ENCODE measurements at places on chromosomes 6 and 20.
A peak's percentile ranks its signal among the peaks of the same experiment; 100 is the strongest.

- DNase-seq: no peak
These were observed 6.8 kb downstream of the FOXF2 start for GRCh38 chr6:1395941-1396908.

GRCh38 chr6:3426091-3426926 lies 30.5 kb downstream of the SLC22A23 start:
- no peak for DNase-seq

DNA sequence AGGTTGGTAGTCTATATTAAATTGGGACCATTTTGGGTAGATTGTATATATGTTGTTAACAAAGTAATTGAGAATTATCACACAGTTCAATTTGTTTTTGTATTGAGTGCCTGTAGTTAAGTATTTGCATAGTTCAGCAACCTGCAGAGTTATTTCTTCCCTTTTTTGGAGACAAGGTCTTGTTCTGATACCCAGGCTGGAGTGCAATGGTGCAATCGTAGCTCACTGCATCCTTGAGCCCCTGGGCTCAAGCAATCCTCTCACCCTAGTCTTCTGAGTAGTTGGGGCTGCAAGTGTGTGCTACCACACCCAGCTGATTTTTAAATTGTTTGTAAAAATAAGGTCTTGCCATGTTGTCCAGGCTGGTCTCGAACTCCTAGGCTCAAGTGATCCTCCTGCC lies 250.5 kb downstream of the UTRN start:
- no peak for DNase-seq

DNA sequence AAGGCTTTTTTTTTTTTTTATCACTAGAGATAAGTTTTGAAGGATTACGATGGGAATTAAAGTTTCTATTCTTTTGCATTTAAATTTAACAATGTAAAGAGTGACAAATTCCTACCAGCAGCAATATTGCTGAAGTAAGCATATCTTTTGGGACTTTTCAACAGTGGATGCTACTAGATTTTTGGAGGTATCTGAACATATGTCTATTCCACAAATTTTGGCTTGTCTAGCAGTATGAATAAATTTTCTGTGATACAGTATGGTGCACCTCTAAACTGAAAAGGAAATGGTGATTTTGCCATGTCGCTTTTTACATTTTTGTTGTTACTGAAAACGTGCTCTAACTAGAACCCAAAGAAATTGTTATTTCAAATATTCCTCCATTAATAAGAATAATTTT lies 368.3 kb upstream of the MANEA start:
- no peak for DNase-seq

- DNase-seq: no peak
These were observed 72.6 kb upstream of the PTPRT start for GRCh38 chr20:43262341-43262740.

- no peak for DNase-seq
These were observed 6.7 kb upstream of the TMEM30A start for GRCh38 chr6:75291331-75291730.

DNA sequence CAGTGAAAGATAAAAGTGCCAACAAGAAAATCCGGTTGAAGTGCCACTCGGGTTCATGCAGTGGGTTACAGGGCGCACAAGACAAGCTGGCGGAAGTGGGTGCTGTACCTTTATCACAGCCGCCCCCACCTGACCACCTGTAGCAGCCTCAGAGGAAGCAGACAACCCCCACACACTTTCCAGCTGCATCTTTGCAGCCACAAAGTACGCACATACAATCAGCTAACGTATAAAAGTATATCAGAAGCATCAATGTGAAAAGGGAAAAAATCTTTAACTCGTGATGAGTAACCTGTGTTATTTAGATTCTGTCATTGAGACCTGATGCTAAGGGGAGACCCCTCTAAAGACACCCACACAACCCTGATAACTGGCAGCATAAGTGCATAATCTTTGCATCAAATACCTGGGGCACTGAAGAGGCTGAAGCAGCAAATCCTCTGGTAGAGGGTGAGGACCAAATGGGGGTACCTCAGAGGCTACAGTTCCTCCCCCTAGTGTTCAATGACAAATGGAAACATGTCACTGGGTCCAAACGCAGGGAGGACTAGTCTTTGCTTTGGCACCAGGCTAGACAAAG lies 22.1 kb downstream of the BACH2 start:
- no peak for DNase-seq

DNA sequence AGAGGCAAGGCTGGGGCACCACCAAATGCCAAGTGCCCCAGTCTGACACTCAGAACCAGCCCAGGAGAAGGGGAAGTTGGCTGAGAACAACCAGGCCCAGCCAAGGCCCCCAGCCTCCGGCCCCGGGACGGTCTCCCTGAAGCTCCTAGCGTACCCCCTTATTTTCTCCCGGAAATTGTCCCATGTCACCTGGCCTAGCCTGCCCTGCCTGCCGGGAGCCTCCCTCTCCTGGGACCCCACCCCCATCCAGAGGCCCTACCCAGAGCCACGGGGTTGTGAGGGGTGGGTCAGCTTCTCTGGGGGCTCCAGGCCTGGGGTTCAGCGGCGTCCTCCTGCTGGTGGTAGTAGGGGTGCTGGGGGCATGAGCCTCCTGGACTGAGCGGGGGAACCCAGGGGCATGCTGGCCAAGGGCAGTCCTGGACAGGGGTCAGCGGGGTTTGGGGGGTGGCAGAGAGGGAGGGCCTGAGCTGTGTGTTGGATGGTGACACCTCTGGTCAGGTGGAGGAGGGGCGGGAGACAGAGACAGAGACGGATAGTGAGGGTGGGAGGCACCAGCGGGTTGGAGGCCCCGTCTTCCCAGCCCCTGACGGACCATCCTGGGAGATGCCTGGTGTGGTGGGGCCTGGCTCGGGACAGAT lies 7.9 kb upstream of the SLCO4A1 start:
- no peak for DNase-seq

- DNase-seq: no peak
These were observed 102.7 kb downstream of the TRDN start for GRCh38 chr6:123533862-123534648.

- DNase-seq: no peak
These were observed 87.3 kb downstream of the FAM120B start for GRCh38 chr6:170393807-170394399.

GRCh38 chr20:64238851-64239387 lies 16.6 kb upstream of the PCMTD2 start:
- DNase-seq: no peak

DNA sequence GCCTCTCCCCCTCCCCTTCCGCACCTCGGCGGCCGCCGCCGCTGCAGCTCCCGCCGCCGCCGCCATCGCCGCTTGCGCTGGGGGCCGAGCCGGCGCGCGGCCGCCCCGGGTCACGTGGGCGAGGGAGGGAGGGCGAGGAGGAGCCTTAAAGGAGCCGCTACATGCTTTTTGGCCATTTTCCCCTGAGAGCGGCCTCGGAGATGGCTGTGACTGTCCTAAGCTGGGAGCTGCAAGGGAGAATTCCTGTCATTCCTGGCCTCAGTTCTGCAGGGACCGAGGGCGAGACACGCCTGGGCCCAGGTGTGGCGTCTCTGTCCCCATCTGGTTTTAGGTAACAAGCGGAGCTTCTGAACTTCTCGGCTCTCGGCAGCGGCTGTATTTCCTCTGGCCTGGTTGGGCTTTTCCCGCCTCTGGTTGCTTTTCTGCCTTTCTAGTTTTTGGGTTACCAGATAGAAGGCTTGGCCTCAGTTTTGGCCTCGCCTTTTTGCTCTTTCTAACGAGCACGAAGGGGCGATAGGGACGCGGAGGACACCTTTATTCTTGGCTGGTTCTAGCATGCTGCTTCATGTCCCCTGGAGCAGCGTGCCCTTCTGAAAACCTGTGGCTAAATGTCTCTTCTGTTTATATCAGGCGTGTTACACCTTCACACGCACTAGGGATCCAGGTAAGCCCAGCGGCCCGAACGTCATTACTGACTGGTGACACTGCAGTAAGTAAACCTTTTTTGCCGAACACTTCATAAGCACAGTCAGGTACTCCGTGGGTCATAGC lies at the start of gene EHMT2:
EHMT2 (minus strand) TSS at position 87 of the 771 bp plus-strand sequence; CDS start at position 66, 21 bp downstream.
- DNase-seq: peak; percentile 91

DNA sequence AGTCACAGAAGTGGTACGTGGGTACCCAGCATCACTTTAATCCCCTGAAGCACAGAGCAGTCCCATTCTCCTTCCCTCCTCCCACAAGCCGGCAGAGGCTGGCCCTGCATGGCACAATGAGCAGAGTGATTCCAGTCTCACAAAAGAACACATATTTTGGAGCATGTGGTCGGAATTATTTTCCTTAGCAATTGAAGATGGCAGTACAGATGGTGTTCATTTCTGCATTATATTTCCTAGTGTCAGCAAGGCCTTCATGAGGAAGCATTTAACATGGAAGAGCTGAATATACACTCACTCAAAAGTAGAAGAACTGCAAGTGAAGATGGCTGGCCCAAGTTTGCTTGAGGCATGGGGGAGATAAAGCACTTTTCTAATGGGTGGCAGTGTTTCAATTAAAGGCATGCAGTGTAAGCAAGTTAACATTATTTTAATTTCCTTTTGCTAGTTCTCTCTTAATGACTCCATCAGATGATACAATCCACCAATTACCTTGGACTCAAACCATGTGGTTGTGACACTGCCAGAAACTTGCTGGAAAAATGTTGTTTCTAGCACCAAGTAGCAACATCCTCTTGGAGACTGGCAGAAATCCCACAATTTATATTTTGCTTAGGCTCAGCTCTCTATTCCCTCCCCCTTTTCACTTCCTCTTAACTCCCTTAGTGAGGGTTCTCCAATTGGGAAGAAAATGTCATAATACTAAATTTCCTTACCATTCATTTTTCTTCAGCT lies 74.4 kb downstream of the ARHGAP18 start:
- peak; percentile 84 for DNase-seq

DNA sequence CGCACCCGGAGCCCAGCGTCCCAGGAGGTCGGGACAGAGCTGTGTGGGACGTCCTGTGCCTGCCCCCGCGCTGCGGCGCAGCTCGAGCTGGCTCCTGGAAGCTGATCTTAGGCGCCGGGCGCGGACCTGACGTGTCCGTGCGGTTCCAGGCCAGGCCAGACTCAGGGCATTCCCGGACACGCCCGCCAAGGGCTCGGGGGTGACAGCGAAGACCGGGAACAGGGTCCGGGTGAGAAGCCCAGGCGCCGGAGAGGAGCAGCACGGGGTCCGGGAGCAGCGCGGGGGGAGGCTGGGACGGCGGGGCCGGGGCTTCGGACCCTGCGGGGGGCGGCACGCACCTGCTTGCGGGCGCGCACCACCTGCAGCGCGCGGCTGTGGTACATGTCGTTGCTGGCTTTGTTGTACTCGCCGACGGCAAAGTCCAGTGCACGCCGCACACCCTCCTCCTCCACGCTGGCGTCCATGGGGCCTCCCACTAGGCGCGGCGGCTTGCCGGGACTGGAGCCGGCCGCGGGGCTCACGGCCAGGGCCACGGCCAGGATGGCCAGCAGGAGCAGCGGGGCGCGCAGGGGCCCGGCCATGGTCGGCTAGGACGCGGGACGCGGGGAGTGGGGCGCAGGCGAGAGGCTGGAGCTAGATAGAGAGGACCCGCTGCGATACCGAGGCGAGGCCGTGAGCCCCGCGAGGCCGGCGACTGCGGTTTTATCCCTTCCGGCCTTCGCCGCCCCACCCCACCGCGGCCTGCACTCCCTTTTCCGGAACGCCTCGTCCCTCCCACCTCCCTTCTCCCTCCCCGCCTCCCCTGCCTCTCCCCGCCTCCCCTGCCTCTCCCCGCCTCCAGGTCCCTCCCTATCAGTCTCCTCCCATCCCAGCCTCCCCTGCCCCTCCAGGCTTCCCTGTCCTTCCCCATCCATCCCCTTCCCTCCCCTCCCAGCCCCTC lies at the start of gene CST3:
CST3 (minus strand) TSS at position 674 of the 940 bp plus-strand sequence; CDS start at position 581, 93 bp downstream.
- peak; percentile 93 for DNase-seq

GRCh38 chr6:133697666-133698065 lies 191.2 kb upstream of the TCF21 start:
- no peak for DNase-seq

Measured in femur (tissue), 1 donor.